Suppressor macrophage (primary cell): ENCODE measurements at places on chromosomes 4 and X.

- no peak for DNase-seq
Observed at GRCh38 chrX:144732588-144732987, 514.7 kb upstream of the SPANXN1 start.

GRCh38 chr4:158443731-158444130, 78.0 kb upstream of the RXFP1 start:
- DNase-seq: no peak

DNA sequence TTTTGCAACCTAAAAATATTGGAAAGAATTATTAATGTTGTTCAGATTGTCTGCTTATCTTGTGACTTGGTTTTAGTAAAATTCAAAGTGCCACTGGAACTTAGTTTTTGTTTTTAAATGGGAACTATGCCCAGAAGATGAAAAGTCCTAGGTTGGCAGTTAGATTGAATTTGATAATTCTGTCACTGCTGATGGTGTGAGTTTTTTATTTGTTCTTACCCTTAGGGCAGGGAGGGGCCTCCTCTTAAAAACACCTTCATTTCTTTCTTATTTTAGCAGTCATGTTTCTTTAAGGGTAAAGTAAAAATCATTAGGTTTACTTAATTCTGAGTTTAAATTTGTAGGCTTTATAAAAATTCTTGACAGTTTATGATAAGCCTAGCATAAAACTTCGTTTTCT, 80.6 kb downstream of the AFF1 start:
- no peak for DNase-seq

GRCh38 chrX:50629774-50630173, 159.1 kb upstream of the DGKK start:
- no peak for DNase-seq
